ENCODE measurements at places on chromosomes 2 and 18.

DNA sequence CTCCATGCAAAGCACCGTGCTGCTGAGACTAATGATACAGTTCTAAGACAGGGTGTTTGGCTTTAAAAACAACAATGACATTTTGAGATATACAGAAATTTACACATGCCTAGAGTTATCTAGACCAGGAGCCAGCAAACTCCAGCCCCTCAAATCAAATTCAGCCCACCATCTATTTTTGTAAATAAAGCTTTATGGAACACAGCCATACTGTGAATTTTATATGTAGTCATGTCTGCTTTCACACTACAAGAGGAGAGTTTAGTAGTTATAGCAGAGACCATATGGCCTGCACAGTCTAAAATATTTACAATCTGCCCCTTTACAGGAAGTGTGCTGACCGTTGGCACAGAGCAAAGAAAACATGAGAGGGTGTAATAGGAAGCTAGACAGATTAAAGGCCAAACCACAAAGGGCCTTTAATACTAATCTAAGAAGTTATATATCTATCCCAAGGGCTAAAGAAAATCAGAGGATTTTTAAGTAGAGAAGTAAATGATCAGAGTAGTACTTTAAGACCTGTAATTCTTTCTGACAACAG lies 39.4 kb downstream of the NBAS start:
- no peak for DNase-seq

GRCh38 chr2:120737340-120738101 lies 1.9 kb downstream of the GLI2 start:
- DNase-seq = no peak

GRCh38 chr2:215052404-215052803 lies 86.0 kb downstream of the ABCA12 start:
- no peak for DNase-seq

DNA sequence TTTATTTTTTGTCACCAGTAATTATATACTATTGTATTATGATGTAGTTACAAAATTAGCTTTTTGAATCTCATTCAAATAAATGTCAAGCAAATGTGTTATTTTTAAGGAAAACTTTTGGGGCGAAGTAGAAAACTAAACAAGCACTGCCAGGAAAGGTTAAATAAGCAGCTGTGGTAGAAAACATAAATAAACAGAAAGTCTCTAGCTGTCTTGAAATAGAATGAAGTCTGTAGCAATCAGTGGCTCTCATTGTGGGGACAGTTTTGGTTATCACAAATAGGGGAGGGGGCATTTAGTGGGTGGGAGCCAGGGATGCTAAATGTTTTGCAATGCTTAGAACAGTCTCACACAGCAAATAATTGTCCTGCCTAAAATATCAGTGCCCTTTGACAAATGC lies 3.4 kb downstream of the INSIG2 start:
- no peak for DNase-seq

- no peak for DNase-seq
Measured at GRCh38 chr2:177403838-177404237, 11.3 kb downstream of the AGPS start.

DNA sequence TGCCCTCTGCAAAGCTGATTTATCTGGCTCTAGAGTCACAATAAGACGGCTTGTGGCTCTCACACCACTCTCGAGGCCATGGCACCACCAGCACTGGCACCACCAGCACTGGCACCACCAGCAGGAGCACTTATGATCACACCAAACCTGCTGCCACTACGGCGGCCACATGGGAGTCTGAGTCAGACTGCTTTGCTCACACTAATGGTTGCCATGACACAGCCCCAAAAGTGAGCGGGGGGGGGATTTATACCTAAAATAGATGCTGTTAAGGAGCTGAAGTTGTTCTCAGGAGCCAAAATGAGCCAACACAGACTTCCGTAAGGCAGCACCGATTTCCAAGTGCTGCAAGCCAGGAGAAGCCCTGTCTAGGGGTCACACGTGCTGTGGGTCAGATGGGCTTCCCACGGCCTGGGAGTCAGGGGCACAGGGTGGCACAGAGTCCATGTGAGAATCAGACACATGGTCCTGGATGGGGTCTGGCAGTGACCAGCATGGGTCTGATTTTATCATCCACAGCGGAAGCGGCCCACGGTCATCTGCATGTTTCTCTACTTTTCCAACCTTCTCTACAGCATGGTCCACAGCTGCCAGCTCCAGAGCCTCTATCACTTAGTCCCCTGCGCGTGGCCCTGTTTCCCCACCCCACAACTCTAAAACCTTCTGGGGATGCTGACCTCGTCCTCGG lies 16.7 kb downstream of the DNMT3A start:
- DNase-seq = no peak

DNA sequence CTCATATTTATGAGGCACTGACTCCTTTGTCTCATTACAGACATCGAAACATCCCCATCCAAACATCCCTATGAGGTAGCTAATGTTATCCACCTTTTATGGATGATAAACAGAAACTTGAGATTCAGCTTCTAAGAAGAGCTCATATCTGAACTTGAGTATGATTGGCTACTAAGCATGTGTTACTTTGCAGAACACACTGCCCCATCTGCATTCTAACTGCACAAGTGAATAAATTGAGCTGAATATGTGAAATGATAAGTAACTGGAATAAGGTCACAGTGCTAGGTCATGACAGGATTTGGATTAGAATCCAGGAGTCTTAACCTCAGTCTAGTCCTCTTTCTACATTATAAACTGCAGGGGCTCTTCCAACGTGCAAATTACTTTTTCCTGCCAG lies 172.7 kb downstream of the SETBP1 start:
- DNase-seq = no peak

- peak; percentile 52 for DNase-seq
Measured at GRCh38 chr2:71474116-71474743, 20.9 kb downstream of the DYSF start.

GRCh38 chr2:29394981-29395350 lies 279.8 kb downstream of the CLIP4 start:
- DNase-seq = no peak

GRCh38 chr2:72134408-72134996 lies 13.2 kb downstream of the CYP26B1 start:
- no peak for DNase-seq

DNA sequence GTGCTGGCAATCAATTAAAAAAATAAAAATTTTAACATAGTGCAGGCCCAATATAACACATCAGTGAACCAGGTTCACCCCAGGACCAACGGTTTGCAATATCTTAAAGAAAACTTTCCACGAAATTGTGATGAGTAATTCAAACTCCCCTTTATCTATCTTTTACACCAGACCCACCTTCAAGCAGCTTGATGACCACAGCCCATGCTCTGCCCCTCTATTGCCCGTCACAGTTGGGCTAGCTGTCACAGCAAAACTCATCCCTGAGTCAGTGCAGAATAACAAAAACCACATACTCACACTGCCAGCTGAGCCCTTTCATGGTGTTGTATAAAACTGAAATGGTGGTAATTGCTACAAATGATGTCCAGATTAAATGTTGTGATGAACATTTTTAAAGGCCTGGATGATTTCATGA lies 112.5 kb upstream of the CREB1 start:
- no peak for DNase-seq

DNA sequence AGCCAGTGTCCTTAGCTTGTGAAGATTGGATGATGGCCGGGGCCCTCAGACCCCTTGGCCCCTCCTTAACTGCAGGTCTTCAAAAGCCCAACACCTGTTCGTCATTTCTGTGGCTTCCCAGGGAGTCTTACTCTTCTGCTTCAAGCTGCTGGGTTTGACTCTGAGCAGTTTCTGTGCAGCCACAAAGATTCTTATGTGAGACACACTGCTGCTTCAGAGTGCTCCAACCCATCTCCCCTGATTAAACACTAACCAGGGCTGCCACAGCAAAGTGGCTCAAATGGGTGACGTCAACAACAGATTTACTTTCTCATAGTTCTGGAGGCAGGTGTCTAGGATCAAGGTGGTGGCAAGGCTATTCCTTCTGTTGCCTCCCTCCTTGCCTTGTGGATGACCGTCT lies 40.8 kb downstream of the TSN start:
- no peak for DNase-seq

GRCh38 chr2:20781656-20782265 lies 41.1 kb downstream of the LDAH start:
- DNase-seq = peak; percentile 26

DNA sequence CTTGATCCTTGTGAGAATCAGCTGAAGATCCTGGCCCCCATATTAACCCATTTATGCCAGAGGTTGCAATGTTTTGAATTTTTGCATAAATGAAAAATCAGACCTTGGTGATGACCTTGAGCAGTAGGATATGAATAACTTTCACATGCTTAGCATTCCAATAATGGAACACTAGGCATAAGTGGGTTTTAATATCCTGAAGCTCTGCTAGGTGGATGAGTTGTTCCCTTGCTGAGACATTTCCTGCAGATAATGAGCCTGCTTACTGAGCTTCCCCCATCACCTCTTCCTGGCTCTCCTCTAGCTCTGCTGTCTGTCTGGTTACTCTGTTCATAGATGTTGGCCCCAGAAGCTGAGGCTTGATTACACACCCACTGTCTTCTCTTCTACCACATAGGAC lies 25.5 kb upstream of the SEC11C start:
- DNase-seq = no peak

DNA sequence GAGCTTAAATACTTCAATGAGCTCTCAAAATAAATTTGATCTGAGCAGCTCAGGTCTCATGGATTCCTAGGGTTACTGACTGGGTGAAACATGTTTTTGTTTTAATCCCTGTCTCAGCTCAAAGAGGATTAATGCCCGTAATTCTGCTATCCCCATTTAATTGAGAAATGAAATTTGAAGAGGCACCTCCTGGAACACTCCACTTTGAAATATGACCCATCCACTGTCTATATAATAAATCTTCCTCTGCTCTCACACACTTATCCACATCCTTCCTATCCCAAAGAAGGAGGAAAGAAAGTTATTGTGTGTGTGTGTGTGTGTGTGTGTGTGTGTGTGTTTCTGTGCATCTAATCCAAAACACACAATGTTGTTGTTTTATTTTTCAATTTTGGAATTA lies 2082.4 kb upstream of the PIK3C3 start:
- DNase-seq = no peak

- no peak for DNase-seq
Measured at GRCh38 chr2:190582736-190583506, 48.4 kb upstream of the NEMP2 start.

DNA sequence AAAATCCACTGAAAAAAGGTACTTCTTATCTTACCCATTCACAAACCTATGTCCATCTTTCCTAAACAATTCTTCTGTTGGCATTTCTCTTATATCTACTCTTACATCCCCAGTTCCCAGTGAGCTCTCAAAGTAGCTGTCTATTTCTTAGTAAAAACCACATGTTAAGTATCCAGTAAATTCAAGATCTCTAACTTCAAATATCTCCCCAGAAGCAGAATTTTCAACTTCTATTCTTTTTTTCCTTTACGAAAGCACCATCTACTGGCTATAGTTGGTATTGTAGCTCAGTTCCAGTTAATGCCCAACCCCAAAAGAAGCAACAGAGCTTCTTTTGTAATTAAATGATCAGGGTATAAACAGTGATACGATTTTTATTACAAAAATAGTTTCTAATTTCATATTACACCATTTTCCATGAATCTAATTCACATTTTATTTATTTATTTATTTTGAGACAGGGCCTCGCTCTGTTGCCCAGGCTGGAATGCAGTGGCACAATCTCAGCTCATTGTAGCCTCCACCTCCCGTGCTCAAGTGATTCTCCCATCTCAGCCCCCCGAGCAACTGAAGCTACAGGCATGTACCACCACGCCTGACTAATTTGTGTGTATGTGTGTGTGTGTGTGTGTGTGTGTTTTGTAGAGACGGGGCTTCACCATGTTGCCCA lies 28.5 kb downstream of the HRH4 start:
- DNase-seq = peak; percentile 47

DNA sequence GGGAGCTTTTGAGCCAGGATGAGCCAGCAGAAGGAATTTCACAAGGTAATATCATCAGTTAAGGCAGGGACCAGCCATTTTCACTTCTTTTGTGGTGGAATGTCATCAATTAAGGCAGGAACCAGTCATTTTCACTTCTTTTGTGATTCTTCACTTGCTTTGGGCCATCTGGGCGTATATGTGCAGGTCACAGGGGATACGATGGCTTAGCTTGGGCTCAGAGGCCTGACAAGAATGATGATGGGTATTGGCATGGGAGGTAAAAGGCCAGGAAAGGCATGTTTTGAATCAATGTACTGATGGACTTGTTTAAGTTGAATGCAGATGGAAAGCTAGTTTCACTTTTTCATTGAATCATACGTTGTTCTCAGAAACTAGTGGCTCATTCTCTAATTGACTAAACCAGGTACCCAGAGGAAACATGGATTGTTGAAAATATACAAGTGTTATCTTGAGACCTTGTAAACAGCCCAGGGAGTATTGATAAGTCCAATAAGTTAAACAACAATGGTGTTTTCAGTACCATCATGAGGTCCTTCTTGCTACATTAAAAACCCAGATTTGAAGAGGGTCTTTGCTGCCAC lies 1672.5 kb upstream of the DDX18 start:
- no peak for DNase-seq

- no peak for DNase-seq
Measured at GRCh38 chr2:36359067-36359466, 3.5 kb downstream of the CRIM1 start.

DNA sequence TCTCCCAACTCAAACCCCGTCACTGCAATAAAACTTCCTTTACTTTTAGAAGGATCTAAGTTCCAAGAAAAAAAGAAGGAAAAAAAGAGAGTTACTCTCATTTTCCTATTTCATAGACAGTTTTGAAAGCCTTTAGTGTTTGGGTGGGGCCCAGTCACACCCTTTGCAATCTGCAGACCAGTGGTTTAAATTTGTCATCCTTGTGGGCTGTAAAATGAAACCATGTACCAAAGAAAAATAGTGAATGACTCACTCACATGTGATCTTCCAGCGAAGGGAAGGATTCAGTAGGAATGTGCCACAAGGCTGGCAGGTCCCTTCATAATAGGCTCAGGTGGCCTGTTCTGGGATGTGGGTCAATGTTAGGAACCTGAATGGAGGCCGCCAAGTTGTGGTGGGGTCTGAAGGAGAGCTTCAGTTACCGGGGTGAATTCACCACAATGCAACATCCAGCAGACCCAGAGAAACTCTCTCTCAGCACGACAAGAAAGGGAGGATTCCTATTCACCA lies 28.3 kb downstream of the ANXA4 start:
- DNase-seq = no peak

Data from HL-60 (cell line).